GF-D8 (cell line): ENCODE measurements at places on chromosomes 12 and 14.

GRCh38 chr12:3571724-3572123 lies 80.7 kb downstream of the PRMT8 start:
- DNase-seq: no peak

GRCh38 chr12:76277480-76277879 lies 70.7 kb downstream of the BBS10 start:
- no peak for DNase-seq

- DNase-seq: no peak
These were observed 163.7 kb upstream of the NOVA1 start for GRCh38 chr14:26761532-26761931.

DNA sequence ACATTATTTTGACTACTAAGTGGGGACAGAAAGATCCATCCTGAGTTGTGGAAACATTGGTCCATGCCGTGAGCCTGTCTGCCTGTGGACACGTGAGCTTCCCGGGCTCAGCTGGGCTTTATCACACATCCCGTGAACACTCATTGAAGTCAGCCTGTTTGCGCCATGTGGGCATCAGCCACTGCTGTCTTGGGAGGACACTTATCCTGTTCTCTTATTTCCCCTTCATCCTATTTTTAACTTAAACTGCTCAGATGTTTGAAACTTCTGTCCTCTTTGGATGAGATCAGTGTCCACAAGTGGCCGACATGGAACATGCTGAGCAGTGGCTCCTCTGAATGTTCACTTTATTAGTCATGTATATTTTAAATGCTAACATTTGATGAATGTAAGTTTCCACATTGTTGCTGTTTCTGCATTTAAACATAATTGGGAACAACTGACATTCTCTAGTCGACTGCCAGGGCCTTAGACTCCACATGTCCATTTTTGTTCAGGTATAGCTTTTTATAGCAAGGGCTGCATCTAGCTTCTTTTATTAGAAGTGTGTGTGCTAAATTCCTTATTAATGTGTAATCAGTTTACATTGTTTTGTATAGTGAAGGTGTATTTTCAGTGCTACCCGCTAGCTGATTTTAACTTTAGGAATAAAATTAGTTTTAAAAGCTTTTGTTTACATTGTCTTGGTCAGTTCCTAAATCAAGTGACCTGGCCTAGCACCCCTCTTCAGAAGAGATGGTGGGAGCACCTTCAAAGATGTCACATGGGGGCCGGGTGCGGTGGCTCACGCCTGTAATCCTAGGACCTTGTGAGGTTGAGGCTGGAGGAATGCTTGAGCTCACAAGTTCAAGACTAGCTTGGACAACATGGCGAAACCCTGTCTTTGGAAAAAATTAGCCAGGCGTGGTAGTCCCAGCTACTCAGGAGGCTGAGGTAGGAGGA lies 24.0 kb downstream of the RNF34 start:
- DNase-seq: no peak

DNA sequence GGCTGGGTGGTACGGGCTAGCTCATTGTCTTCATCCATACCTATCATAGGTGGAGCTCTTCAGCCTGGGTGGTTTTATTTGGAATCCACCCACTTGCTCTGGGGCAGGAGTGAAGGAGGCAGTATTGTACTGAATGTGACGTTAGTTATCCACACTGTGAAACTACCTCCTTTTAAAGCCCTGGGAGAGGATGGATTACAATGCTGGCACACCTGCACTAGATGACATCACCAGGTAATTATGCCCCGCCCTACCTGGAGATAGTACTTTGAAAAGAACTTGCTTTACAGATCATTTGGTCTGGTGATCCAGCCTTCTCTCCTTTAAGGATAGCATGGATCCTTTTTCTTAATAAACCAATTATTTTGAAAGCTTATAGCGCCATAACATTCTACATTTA lies 78.0 kb downstream of the B4GALNT3 start:
- DNase-seq: no peak

- no peak for DNase-seq
These were observed 1012.0 kb downstream of the FLRT2 start for GRCh38 chr14:86541972-86542371.

DNA sequence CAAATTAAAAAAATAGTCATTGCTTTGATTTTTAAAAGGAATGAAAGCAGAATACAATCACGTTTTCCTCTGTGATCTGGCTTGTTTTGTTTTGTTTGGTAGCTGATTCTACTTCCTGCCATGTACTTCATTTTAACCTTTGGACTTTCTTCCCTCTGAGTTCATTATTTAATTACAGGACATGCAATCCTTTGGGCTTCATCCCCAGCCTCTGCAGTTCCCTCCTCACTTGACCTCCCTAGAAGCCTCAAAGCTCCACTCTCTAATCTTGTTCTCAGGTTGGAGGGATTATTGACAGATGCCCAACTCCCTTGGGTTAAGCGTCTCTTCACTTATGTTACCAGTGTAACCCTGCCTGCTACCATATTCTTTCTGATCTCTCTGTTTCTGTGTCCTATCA lies 967.9 kb upstream of the SEL1L start:
- no peak for DNase-seq

- no peak for DNase-seq
These were observed 27.3 kb downstream of the PPTC7 start for GRCh38 chr12:110555577-110556406.

GRCh38 chr14:61042220-61042619 lies 61.2 kb downstream of the SLC38A6 start:
- no peak for DNase-seq

- DNase-seq: peak; percentile 70
These were observed 56.2 kb downstream of the PPHLN1 start for GRCh38 chr12:42382013-42382696.

DNA sequence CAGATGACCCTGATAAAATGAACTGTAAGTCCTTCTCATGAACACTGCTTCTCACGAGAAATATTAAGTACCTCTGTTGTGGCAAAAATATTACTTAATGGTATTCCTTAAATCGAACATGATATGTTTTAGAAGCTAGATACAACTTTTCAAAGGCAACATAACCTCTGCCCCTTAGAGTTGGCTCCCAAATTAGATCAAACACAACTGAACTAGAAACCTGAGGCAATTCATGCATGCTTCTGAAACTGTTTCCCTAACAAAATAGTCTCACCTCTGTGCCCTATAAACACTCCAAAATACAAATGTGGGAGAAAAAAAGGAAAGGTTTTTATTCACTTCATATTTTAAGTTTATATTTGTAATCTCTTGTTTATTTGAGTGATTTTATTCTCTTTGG lies 121.6 kb downstream of the SLC16A7 start:
- DNase-seq: no peak

- DNase-seq: peak; percentile 23
These were observed 7.4 kb downstream of the SMAGP start for GRCh38 chr12:51262758-51263177.

DNA sequence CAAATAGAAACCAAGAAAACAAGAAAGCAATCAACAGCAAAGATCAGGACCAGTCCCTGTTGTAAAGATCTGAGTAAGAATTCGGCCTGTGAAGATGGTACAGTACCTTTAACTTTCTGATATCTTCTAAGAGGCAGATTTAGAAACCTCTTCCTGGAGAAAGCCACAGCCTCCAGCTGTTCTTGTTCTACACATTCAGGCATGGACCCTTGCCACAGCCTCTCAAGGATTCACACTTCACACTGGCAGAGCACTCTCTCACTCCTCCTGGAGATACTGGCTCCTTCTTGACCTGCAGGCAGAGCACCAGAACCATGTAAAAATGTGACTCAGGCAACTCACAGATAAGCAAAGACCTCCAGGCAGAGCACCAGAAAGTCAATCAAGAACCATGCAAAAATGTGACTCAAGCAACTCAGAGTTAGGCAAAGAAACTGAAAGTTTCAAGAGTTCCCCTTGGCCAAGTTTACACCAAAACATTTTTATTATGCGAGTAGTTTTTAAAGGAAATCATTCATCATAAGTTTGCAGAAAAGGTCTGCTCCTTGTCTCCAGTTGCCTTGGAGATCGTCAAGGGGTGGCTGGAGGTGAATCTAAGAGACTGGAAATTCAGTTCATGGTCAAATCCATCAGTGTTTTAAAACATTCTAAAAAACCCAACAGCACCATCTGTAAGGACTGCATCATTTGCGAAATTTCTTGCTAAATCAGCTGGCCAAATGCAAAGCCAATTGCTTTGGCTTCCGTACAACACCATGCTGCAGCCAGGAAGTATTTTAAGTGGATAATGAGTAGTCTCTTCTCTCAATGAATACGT lies 119.3 kb upstream of the MDM1 start:
- DNase-seq: peak; percentile 23

DNA sequence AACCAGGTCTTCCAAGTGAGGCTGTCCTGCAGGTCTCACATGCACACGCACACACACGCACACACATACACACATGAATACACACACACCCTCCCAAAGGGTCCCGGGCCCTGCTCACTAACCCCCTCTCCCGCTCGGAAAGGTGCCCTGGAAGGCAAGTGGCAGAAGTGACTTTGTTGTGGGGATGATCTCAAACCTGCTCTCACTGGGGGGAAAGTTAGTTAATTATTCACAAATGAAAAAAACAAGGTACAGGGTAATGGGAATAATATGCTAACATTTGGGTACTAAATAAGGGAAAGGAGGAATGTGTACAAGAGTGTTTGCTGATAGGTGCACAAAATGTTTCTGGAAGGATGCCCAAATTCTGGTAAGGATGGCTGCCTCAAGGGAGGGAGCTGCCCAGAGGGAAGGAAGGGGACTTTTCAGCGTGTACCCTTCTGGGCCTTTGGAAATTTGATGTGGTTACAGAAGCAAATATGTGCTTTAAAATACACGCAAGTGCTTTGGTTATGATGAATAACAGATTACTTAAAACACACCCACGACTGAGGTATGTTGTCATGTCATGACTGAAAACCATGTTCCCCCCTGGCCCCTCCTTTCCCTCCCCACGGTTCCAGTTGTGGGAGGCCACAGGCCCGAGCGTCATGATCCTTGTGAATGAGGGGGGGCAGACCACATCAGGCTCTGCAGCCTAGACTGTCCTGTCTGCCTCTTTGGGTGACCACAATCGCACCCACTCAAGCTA lies 43.3 kb upstream of the PLEKHG6 start:
- no peak for DNase-seq

DNA sequence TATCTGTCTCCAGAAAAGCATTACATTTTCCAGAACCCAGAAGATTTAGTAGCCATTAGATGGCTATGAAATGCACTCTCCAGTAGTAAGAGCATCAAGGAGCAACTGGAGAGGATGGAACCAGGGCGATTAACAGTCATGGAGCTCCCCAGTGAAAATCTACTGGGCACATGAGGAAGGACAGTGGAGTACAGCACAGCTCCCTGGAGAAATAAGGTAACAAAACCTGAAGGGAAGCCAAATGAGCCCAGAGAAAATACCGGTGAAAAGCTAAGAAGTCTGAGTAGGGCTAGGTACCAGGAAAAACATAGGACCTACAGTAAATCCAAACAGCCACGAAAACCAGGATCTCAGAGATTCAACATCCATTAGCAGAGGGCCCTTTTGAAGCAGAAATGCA lies 21.6 kb downstream of the SOX5 start:
- DNase-seq: no peak

- DNase-seq: no peak
These were observed 108.3 kb upstream of the HMGA2 start for GRCh38 chr12:65715961-65716360.

DNA sequence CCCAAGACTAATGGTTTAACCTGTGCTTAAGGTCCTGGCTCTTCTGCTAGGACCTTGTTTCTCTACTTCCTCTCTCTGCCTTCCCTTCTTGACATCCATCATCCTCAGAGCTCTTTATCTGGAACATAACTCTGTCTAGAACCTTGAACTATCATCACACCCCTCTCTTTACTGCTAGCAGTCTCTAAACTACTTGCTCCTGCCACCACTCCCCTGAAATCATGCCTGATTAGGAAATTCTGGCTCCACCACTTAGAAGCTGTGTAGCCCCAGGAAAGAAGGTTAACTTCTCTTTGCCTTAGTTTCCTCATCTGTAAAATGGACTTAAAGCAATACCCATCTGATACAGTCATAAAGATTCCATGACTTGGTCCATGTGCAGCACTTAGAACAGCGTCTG lies 9.1 kb downstream of the SLC38A1 start:
- DNase-seq: no peak

DNA sequence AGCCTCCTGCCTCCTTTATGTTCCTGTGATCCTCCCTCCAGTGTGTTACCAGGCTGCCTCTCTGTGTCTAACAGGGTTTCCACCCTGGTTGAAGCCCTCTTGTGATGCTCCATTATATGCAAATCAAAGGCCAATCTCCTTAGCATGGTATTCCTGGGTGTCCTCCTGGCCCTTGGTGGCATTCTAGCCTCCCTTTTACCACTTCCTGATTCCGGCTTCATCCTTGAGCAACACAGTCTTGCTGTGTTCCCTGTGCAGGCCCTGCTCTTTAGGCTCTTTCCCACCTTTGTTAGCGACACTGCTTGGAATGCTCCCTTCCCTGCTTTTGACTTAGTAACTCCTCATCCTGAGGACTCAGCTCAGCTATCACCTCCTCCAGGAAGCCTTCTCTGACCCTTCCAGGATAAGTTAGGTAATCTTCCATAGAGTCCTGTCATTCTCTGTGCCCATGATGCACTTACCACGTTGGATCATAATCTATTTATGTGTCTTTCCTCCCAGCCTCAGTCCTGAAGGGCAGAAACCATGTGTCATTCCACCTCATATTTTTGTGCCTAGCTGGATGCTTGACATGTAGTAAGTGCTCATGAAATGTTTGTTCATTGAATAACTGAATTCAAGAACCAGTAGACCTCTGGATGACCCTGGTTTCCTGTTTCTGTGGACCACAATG lies 37.3 kb downstream of the PRKCH start:
- no peak for DNase-seq

- DNase-seq: no peak
These were observed 6.3 kb upstream of the OR4E2 start for GRCh38 chr14:21647380-21647779.

GRCh38 chr12:581321-581720 lies 81.9 kb downstream of the NINJ2 start:
- DNase-seq: no peak

DNA sequence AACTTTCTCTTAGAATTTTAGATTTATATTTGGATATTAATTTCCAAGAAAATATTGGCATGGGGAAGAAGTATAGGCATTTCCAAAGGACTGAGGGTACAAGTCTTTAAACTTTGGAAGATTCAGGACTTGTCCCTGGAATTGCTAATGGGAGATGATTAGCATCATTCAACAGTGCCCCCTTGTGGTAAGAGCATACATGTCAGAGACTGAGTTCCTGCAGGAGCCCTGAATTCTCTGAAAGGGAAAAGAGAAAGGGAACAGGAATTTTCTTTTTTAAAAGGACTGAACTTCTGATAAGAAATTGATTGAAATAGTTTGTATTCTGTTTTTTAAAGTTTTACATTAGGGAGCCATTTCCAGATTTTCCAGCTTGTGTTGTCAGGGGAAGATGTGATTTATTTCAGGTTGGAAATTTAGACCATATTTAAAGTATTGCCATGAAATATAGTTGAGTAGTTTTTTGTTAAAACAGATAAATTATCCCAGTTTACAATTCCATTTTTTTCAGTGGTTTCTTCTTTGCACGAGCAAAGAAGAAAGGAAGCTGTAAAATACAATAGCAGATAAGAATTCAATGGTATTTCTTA lies 44.0 kb upstream of the REP15 start:
- peak; percentile 9 for DNase-seq

- no peak for DNase-seq
These were observed 73.3 kb downstream of the RPS6KA5 start for GRCh38 chr14:90987140-90987539.
